HFF-Myc (cell line): ENCODE measurements at places on chromosomes 12 and 14.

DNA sequence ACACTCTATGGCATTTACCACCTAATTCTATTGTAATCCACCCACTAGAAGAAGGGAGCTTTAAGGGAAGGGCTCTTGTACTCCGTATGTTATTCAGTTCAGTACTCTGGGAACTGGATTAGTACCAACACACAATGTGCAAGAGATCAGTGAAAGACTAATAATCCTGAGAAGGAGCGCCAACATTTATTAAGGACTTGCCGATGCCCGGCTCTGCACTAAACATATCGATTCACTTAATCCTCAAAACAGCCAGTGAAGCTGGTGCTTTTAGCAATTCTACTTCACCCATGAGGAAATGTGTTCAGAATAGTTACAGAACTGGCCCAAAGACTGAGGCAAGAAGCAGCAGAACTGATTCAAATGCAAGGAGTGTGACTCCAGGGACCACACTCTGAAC lies 80.9 kb downstream of the RPS6KA5 start:
- no peak for DNase-seq

DNA sequence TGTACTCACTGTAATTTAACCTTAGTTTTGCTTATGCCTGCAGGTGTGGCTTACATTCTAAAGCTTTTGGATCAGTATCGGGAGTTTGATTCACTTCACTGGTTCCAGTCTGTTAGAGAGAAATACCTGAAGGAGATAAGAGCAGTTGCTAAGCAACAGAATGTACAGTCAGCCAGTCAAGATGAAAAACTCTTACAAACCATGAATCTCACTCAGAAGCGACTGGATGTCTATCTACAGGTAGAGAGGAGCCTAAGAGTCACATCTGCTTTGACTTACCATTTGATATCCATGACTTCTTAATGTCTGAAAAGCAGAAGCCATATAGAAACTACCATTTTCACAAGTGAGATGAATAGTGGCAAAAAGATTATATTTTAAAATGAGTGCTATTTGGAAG lies 56.5 kb downstream of the WASHC4 start:
- no peak for DNase-seq

DNA sequence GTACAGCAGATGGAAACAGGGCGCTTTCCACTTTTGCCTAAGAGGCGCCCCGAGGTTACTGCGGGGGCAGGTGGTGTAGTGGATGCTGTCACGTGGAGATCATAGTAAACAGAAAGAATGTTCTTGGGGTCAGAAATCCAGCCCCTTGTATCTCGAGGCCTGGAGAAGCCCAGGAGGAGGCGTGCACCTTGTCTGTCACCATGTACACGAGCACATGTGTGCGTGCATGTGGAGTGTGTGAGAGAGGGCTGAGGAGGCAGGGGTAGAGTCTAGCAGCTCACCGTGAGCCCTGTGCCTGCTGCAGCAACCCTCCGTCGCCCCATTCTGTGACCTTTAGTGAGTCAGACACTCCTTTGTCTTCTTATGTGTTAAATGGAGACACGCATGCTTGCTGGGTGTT lies 59.0 kb downstream of the CACNA1C start:
- no peak for DNase-seq

DNA sequence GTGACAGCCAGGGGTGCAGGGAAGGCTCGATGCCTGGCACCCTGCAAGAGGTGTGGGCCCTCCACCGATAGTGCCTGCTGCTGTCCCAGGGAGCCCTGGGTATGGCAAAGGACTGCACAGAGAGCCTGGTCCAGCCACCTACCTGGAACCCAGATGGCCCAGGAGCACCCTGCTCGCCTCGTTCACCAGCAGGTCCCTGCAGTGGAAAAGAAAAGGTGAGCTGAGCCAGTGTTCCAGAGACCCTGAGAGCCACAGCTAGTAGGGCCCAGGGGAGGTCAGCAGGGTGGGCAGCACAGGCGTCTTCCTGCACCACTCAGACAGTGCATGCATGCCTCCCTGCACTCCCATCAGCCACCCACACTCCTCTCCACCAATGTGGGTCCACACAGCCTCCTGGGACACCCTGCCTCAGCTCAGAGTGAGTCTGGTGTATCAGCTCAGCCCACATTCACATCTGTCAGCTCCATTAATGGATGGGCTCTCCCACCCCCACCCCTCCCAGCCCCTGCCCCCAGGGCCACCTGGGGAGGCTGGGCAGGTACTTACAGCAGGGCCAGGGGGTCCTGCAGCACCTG lies 20.2 kb downstream of the TMEM106C start:
- no peak for DNase-seq

DNA sequence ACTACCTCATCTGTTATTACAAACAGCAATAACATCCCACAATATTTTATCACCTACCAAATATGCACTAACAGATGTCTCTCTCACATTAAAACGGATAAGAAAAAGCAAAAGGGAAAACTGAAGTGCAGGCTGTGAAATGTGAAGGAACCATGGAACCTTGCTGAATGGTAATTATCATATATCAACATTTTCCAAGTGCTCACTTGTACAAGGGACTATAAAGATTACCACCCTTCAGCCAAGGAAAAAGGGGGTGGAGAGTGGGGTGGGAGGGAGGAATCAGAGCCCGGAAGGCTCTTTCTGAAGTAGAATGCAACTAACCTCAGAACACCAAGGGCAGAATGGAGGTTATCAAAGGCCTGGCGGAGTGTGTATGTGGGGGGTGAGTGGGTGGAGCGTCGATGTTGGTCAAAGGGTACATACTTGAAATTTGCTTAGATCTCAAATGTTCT lies 1.2 kb downstream of the SNX6 start:
- no peak for DNase-seq

DNA sequence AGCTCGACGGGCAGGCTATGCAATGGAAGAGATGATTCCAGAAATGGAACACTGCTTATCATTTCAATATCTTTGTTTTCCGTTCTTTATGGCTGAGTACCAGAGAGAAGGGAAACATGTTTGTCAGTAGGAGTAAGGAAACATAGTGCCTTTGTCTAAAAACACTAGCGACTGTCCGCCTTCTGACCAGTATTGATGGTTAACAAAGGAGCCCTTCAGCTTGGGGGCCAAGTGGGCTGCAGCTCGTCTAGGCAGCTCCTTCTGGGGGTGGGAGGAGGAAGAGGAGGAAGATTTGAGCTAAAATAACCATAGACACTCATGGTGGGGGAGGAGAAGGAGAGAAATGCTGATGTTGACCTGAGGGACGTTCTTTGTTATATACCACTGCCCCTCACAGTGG lies 15.0 kb downstream of the COQ5 start:
- no peak for DNase-seq

- no peak for DNase-seq
Measured at GRCh38 chr14:68962681-68963080, 16.4 kb downstream of the ACTN1 start.

DNA sequence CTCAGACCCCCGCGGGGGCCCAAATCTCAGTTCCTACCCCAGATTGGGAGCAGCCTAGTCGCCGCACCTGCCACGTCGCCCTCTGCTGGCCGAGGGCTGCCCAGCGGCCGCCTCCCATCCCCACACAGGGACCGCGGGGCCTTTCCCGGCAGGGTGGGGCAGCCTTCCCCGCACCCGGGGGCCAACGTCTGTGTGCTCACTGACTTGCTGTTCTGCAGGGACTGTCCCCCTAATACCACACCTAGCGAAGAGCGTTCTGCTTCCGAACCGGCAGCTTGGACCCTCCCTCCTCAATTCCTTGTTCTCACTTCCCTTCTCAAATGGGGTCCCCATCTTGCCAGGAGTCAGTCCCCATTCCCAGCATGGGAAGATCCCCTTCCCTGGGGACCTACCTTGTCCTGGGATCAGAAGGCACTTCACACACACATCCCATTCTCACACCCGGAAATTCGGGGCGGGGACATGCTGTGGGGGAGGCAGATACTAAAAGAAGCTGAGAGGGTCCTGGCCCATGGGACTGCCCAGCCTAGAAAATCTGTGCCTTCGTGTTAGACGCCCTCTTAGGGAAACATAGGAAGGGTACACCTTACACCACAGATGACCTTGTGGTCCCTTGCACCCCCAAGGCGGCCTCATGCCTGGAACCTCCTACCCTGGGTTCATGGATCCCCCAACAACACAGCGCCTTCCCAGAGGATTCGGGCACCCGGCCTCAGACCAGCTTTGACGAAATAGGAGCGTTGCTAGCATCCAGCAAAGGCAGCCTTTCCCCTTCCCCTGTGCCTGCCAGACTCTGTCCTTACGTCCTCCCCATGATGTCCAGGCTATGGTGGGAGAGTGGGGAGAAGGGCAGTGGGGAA lies 16.4 kb downstream of the ACVRL1 start:
- DNase-seq = no peak
